Stimulated activated CD8-positive, alpha-beta memory T cell treated with anti-CD3 and anti-CD28 coated beads, Interleukin-4, amount 100 ng/mL, for 1 hour (primary cell): ENCODE measurements at places on chromosomes 13 and 19.

GRCh38 chr13:77384999-77385398 is 58.1 kb upstream of the MYCBP2 start:
- DNase-seq: no peak

- DNase-seq: no peak
These were observed 5.3 kb downstream of the DCLK1 start for GRCh38 chr13:36125841-36126240.

- DNase-seq: no peak
These were observed 10.6 kb downstream of the SCGB2B2 start for GRCh38 chr19:34666200-34666957.

GRCh38 chr19:10343495-10343894 is 4.1 kb upstream of the ICAM3 start:
- no peak for DNase-seq

DNA sequence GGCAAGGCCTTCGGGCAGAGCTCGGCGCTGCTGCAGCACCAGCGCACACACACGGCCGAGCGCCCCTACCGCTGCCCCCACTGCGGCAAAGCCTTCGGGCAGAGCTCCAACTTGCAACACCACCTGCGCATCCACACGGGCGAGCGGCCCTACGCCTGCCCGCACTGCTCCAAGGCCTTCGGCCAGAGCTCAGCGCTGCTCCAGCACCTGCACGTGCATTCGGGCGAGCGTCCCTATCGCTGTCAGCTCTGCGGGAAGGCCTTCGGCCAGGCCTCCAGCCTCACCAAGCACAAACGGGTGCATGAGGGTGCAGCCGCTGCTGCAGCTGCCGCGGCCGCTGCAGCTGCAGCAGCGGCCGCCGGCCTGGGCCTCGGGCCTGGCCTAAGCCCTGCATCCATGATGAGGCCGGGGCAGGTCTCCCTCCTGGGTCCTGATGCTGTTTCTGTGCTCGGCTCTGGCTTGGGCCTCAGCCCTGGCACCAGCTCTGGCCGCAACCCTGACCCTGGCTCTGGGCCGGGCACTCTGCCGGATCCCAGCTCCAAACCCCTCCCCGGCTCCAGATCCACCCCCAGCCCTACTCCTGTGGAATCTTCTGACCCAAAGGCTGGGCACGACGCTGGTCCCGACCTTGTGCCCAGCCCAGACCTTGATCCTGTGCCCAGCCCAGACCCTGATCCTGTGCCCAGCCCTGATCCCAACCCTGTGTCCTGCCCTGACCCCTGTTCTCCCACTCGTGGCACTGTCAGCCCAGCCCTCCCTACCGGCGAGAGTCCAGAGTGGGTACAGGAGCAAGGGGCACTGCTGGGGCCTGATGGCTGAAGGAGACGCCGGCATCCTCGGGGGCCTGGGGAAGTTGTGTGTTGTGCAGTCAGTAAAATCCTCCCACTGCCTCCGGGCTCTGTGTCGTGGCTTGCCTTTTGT is 2.0 kb upstream of the MCOLN1 start:
- DNase-seq: no peak

GRCh38 chr13:20843166-20843565 is 59.4 kb downstream of the XPO4 start:
- no peak for DNase-seq

DNA sequence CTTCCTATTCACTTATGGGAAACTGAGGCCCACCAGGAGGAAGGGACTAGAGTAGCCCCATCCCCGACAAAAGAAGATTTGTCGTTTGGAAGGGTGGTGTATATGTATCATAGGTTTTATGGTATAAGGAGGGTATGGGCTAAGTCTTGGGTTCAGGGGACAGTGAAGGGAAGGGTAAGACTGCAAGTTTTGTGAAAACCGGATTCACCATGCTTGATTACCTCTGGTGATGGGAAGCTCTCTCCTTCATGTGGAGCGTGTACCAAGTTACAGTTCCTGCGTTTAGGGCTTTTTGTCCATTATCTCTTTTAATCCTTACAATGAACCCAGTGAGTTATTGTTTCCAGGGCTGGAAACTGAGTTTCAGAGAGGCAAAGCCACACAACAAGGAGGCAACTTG is 3.8 kb downstream of the VASP start:
- no peak for DNase-seq

GRCh38 chr13:78194904-78195639 is 276.4 kb upstream of the EDNRB start:
- DNase-seq: no peak

- DNase-seq: no peak
These were observed 1.9 kb downstream of the MRPS12 start for GRCh38 chr19:38932425-38933179.

GRCh38 chr19:582497-583197 is 7.0 kb upstream of the HCN2 start:
- DNase-seq: no peak

GRCh38 chr19:9721861-9722260 is 46.7 kb downstream of the ZNF846 start:
- no peak for DNase-seq

DNA sequence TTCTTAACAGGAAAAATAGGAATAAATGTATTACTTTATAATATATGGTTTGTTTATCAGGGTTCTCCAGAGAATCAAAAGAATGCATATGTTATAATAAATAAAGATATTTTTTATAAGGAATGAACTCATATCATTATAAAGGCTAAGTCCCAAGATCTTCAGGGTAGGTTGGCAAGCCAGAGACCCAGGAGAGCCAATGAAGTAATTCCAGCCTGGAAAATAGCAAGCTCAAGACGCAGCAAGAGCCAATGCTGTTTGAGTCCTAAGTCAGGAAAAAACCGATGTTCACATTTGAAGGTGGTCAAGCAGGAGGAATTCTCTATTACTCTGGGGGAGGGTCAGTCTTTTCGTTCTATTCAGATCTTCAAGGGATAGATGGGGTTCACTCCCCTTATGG is 490.0 kb downstream of the PCDH20 start:
- DNase-seq: no peak

- DNase-seq: no peak
These were observed 3.1 kb downstream of the F10 start for GRCh38 chr13:113125506-113126264.

- no peak for DNase-seq
These were observed 39.6 kb downstream of the INSR start for GRCh38 chr19:7254590-7254989.

GRCh38 chr19:54449701-54450069 is 686 bp downstream of the LENG8 start:
- DNase-seq: peak; percentile 16

- no peak for DNase-seq
These were observed 775.9 kb upstream of the KLHL1 start for GRCh38 chr13:70884196-70884595.

DNA sequence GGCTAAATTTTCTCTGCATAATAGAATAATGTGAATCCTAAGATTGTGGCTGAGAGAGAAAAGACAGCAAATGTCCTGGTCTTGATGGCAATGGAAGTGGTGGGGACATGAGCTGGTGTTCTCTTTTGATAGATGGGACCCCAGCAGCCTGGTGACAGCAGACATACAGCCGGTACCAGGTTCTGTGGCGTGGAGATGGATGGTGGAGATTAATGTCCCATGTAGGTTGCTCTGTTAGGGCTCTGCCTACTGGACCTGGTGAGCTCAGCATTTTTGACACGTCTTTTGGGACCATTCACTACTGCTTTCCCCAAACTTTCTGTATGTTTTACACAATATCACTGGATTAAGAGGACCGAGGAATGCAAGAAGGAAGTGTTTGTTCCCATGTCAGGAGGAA is 8.2 kb upstream of the SIGLEC14 start:
- no peak for DNase-seq

GRCh38 chr13:107244241-107244640 is 676.3 kb upstream of the ARGLU1 start:
- DNase-seq: no peak

GRCh38 chr13:48437371-48437770 is 24.5 kb upstream of the LPAR6 start:
- no peak for DNase-seq

DNA sequence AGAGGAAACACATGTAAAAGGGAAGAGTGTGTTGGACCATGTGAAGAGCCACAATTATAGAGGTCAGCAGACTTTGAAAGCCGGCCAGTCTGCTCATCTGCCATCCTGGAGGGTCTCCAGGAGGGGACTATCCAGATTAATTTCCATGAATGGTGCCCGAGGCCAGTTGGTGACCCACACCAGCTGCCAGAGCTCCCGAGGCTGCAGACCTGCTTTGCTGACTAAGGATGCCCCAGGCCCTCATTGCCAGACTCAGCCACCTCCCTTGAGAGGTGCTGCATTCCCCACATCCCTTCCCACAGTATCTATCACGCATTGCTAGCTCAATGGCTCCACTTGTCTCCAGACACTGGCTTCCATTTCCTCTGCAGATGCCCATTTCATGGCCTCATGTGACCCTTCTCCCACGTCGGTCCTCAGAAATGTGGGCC is 110.3 kb downstream of the NALCN start:
- no peak for DNase-seq

- no peak for DNase-seq
These were observed 35.7 kb upstream of the FAM216B start for GRCh38 chr13:42745655-42746054.

DNA sequence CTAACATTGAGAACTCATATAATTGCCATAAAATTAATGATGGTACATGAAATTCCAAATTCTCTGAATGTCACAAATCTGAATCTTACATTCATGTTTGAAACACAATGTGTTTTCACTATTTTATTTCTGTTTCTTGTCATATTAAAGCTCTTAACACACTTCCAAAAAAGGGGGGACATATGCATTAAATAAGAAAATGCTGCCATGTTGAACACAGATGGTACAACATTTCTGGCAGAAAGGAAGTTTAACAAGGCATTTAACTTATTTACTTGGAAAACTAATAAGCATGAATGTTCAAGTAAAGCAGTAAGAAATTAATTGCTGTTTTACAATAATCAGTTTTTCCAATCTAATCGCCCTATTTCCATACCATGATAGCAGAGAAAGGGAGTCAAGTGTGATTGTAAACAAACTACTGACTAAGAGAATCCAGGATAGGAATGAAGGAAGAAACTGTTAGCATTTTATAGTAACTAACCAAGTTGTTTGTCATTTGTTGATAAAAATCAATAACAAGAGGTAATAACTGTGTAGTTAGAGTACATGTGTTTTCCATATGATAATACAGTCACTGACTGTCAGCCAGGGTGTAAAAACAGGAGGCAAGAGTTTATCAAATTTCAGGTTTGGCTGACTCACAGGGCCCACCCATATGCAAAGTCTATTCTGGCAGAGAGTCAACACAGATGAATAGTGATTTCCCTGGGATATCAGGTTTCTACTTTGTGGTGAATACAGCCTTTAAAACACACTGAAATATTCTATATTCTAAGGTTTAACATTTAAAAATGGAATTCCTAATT is 5.7 kb upstream of the FOXO1 start:
- DNase-seq: no peak

- peak; percentile 86 for DNase-seq
These were observed at the start of gene CARS2 for GRCh38 chr13:110705826-110706569. Gene CARS2 (minus strand): TSS chr13:110706116. CDS start chr13:110706093, 23 bp downstream.

DNA sequence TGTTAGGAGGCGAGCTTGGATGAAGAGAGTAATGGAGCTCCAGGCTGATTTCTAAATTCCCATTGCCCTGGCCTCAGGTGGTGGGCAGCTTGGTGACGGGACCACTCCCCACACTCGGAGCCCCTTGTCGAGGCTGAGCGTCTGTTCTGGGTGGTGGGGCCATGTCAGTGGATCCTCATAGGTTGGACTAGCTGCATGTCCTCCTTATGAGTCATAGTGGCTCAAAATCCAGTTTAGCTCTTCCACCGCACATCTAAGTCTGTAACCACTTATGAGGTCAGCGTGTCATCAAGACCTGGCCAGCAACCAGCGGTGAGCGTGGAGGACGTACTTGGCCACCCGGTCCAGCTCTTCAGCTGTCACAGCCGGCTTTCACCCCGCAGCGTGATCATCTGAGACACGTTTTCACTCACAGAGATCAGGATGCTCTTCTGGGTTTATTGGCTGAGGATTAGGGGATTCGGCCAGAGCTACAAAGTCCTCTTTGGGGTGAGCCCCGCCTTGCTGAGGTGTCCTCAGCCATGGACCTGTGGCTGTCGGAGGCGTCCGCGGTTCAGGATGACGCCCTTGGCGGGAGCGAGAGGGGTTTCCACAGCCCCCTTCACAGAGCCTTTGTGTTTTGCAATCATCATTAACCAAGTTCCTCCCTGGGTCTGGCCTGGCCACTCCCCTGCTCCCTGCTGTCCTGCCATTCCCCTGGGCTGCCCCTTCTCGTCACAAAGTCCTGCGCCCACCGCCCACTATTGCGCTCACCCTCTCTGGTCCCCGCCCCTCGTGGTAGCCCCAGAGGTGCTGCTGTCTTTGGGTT is 41.9 kb downstream of the ADPRHL1 start:
- DNase-seq: no peak

DNA sequence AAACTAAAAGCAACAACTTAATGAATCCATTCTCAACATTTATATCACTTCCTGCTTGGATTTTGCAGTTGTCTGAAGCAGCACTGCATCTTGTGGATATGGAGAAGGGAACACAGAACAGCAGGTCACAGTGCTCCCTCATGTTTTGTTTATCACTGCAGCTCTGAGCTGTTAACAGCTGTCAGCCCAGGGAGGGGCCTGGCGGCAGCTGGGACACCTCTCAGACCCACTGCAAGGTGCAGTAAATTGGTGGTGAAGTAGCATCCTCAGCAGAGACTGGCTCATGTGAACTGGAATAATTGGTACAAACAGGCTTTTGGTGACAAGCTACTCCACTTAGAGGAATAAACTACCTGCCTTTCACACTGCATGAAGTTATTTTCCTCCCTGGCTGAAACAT is 170.4 kb downstream of the LIG4 start:
- no peak for DNase-seq

GRCh38 chr19:18675779-18676178 is 7.7 kb upstream of the CRTC1 start:
- DNase-seq: no peak

- DNase-seq: no peak
These were observed 970.5 kb downstream of the UQCRFS1 start for GRCh38 chr19:28242317-28242927.

DNA sequence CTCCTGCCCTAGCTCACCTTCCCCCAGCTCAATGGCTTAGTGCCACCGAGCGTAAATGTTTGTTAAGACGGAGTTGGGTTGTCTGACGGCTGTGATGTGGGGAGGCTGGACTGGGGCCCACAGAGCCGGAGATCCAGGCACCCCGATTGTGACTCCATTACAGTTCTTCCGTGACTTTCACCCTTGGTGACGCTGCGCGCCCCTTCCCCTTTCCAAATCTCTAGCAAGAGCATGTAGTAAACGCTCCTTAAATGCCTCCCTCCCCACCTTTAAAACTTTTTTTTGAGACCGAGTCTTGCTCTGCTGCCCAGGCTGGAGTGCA is 829 bp downstream of the REEP6 start:
- DNase-seq: no peak

GRCh38 chr19:36051637-36052036 is 2.4 kb downstream of the THAP8 start:
- DNase-seq: no peak
